Stimulated activated CD8-positive, alpha-beta memory T cell treated with anti-CD3 and anti-CD28 coated beads, Interleukin-7, amount 100 ng/mL, for 1 hour (primary cell): ENCODE measurements at places on chromosomes 16 and 17.

DNA sequence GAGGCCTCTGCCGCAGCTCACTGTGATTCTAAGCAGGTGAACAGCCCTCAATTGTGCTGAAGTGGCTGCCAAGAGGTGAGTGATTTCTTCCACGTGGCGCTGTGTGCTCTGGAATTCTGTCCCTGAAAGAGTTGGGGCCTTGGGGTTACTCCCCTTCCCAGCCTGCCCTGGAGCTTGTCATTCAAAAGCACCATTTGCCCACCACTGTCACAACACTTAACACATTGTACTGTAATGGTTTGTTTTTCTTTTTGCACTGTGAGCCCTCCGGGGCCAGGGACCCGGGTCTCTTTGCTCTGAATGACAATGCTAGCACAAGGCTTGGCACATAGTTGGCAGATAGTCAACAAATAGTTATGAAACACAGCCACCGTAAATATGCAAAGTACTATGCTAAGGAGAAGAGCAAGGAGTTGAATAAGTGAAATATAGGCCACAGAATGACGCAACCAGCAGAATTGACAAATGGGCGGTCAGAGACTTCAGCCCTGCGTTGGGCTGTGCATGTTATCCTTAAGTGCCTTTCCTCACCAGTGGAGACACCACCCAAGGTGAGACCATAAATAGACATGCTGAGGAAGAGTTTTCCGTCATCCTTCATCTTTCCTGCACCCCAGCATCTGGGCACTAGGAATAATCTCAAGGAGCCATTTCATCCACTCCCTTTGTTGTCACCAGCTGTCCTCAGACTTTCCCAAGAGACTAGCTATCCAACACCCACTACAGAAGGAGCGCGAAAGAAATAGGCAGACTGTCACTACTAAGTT is 112.0 kb upstream of the DNAH9 start:
- DNase-seq = no peak

GRCh38 chr17:65627108-65627507 is 65.7 kb upstream of the AXIN2 start:
- DNase-seq = no peak

DNA sequence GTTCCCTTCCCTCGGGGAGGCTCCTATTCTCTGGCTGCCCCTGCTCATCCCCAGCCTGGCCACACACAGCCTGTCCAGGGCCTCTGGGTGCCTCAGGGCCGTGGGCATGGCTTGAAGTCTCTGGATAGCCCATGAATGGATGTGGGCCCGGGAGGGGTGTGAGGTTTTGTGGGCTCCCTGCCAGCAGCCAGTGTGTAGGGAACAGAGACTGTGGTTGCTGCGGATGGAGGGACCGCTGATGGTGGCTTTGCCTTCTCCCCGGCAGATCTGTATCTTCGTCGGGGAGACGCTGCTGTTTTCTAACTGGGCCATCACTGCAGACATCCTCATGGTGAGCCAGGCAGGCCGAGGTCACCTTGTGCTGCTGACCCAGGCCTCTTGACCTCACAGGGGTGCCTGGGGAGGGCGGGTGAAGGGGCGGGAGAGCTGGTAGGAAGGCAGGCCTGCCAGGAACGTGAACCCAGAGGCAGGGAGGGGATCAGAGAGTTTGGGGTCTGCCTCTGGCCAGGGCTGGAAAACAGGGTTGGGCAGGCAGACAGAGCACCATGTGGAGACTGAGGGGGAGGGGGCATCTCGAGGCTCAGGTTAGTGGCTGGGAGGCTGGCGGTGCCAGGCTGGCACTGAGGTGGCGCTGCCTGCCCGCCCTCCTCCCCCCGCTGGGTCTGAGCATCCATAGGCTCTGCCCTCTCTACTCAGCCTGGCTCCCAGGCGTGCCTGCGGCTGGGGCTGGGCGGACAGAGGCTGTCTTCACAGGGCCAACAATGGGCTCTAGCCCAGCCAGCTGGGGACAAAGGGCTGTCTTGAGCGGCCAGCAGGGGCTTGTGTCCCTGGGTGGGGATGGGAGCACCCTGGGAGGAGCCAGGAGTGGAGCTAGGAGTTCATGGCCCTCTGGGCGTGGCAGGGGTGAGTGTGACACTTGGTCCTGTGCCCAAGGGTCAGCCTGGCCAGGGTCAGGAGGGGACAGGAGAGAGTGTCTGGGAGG is 21.4 kb downstream of the MYBBP1A start:
- no peak for DNase-seq

DNA sequence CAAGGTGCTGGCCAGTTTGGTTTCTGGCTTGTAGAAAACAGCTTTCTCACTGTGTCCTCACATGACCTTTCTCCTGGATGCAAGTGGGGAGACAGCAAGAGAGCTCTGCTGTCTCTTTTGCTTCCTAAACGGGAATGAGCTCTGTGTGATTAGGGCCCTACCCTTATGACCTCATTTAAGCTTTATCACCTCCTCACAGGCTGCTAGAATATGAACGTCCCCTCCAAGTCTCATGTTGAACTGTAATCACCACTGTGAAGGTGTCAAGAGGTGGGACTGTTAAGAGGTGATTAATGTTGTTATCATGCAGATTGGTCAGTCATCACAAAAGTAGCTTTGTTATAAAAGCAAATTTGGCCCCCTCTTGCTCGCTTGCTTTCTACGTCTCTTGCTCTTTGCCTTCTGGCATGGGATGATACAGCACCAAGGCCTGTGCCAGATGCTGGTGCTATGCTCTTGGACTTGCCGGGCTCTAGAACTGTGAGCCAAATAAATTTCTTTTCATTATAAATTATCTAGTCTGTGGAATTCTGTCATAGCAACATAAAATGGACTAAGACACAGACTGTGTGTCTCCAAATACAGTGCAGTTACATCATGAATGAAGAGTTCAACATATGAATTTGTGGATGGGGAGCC is 14.8 kb upstream of the POLR3E start:
- no peak for DNase-seq

DNA sequence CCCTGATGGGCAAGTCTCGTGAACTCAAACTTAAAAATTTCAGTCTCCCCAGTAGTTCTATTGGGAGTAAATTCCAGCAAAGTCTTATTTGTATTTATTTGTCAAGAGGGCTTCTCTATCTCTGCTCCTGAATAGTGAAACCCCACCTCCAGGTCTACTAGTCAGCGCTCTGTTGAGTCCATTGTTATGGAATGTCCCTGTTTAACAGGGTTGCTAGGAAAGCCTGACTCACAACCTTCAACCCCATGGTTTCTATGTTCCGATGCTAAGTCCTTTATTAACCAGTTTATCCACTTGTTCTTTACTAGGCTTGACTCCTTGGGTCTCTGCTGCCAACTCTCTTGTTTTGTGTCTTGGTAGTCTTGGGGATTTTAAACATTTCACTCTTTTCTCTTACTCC is 250.7 kb upstream of the MYOCD start:
- no peak for DNase-seq

- DNase-seq = no peak
Measured at GRCh38 chr17:82237746-82238471, 9.1 kb downstream of the SLC16A3 start.

- DNase-seq = no peak
Measured at GRCh38 chr16:19184823-19185509, 16.9 kb downstream of the SYT17 start.

DNA sequence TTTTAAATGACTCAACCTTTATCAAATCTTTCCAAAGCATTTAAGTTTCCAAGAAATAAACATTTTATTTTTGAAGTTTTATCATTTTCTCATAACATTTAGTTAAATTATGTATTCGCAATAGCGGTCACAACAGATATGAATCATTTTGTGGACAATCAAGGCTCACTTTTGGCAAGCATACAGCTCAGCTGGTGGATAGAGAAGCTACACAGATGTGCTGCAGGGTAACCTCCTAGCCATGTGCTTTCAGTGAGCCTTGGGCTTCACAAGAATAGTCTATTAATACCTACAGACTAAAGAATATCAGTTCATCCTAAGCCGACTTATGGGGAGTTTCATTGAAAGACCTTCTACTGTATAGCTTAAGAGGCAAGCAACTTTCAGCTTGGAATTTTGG is 144.8 kb downstream of the MRTFB start:
- DNase-seq = no peak

- DNase-seq = peak; percentile 73
Measured at GRCh38 chr17:8118769-8119580, 661 bp upstream of the ALOXE3 start.

DNA sequence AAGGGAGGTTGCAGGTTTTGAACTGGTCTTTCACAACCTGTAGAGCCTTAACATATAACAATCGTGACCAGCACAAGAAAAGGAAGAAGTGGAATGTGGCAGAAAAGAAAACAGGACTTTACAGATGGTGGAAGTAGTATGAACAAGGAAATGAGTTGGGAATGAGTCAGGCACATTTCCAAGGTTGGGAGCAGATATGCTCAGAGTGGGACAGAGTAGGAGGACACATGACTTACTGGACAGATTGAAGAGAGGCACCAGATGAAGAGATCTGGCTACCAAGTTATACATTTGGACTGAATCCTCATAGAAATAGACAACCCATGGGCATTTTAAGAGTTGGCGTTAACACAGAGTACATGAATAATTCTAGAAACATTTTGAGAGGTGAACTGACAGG is 95.3 kb downstream of the ZNF18 start:
- DNase-seq = no peak

GRCh38 chr17:3003296-3004149 is 59.9 kb downstream of the OR1D5 start:
- DNase-seq = no peak

DNA sequence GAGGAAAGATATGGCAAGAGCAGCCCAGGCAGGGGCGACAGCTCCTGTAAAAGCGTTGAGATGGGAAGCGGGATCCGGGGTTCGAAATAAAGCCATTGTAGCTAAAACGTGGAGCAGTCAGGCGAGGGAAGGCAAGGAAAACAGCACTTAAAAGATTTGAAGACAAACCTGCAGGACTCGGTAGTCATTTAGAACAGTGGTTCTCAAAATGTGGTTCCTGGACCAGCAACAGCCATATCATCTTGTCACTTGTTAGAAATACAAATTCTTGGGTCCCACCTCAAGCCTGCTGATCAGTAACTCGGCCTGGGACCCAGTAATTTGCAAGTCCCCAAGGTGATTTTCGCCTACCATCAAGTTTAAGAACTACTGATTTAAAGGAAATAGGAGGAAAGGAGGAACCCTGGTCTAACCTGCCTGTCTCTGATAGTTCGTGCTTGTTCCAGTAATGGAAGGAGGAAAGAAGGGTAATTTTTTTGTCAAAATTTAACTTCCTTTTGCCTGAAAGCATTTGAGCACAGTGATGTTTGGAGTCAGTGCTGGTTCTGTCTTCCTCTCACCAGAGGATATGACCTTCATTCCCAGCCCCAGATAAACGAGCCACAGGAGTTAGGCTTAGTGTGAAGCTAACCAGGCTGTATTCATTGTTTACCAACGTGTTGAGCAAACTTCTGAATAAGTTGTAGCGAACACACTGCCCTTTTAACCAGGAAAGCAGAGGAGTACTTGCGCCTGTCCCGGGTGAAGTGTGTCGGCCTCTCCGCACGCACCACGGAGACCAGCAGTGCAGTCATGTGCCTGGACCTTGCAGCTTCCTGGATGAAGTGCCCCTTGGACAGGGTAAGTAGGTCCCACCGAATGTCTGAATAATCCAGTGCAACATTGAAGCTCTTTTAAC is 1.1 kb downstream of the ORC6 start:
- DNase-seq = no peak

DNA sequence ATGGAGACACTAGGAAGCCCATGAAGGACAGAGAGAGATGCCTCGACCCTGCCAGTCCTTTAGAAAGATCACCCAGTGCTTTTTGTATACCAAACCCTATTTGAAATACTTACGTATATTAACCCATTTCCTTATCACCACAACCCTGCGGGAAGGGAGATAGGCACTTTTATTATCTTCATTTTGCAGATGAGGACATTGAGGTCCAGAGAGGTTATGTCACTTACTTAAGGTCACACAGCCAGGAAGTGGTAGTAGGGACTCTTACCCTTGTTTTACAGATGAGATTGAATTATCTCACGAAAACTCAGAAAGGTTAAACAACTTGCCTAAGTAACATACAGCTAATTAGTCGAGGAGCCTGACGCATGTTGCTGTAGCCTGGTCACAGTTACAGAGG is 38.2 kb downstream of the IL4R start:
- DNase-seq = no peak

DNA sequence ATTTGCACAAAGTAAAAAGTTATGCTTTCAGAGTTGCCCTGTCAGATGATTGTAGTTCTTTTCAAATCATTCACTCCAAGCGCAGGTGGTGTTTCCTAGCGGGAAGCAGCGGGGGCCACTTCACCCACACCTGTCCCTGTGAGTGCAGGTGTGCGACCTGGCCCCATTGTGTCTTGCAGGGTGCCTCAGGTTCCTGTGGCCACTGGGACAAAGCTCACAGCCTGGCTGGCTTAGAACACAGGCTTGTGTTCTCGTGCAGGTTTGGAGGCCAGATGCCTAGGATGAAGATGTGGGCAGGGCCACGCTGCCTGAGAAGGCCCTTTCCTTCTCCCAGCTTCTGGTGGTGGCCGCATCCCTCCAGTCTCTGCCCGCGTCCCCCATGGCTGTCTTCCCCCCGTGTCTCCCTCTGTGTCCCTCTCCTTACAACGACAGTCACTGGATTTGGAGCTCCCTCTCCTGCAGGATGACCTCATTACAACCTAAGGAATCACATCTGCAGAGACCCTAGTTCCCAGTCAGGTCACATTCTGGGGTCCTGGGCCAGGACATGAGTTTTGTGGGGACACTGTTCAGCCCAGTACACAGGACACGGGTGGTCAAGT is 90.5 kb downstream of the NPIPB11 start:
- DNase-seq = no peak

- DNase-seq = no peak
Measured at GRCh38 chr17:27379888-27380533, 76.2 kb upstream of the KSR1 start.

DNA sequence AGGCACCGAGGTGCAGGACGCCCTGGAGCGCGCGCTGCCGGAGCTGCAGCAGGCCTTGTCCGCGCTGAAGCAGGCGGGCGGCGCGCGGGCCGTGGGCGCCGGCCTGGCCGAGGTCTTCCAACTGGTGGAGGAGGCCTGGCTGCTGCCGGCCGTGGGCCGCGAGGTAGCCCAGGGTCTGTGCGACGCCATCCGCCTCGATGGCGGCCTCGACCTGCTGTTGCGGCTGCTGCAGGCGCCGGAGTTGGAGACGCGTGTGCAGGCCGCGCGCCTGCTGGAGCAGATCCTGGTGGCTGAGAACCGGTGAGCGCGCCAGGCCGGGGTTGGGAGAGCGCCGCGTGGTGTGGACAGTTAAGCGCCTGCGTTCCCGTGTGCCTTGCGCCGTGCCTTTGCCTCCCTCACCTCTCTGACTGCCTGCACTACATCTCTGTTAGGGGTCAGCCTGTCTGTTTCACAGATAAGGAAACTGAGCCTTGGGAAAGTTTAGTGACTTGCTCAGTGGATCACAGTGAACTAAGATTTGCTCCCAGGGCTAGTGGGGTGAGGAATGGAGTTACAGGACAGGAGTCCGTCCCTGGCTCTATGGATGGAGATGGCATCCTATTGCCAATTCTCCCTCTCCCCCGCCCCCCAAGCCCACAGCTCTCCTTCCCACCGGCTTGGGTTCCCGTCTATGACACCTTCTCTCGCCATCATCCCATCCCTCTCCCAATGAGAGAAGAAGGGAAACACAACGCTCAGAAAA is 880 bp downstream of the SARM1 start:
- DNase-seq = no peak

DNA sequence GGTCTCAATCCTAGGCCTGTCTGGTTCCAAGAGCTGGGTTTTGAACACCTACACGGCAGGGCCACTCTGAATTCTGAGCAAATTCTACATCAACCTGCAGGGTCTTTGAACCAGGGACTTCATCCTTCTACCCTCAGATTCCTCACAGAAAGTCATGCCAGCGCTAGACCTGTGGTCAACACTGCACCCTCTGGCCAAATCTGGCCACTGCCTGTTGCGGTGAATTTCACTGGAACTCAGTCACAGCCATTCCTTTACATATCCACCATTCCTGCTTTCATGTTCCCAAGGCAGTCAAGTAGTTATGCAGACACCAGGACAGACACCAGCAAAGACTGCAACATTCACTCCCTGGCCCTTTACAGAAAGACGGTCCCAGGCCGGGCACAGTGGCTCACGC is 144.6 kb downstream of the C16orf95 start:
- DNase-seq = no peak
